NCI-H187 treated with DMSO at 0.1 percent for 48 hours (cell line): ENCODE measurements at places on chromosomes 13 and 19.

DNA sequence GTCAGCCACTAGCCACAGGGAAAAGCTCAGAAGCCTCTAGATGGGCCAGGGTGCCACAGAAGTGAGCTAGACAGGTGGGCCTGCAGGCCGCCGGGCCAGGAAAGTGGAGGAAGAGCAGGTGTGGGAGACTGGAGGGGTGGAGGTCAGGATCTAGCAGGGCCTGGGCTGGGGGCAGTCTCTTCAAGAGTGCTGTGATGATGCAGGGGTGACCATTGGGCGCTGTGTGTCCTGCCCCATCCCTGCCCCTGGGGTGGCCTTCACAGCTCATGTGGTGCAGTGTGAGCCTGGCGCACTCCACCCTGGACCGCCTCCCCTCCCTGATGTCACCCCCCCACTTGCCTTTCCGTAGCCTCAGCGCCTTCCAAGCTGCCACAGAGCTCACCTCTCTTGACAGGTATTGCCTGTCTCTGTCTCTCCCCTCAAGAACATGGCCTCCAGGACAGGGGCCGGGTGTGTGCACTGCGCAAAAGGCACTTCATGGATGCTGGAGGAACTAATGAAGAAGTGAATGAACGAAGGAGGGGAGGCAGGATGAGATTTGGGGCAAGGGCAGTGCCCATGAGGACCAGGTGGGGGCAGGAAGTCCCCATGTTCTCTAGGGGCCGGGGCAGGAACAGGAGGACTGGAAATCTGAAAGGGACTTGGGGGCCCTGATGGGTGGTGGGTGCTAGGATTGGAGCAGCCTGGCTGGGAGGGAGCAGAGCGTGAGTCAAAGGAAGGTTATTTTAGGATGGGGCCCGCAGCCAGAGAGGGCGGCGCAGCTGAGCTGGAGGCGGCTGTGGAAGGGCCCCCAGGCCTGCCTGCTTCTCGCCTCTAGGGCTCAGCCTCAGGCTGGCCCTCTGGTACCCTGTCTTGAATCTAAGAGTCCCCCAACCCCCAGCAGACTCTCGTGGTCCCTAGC lies 6.6 kb downstream of the SSBP4 start:
- no peak for DNase-seq

DNA sequence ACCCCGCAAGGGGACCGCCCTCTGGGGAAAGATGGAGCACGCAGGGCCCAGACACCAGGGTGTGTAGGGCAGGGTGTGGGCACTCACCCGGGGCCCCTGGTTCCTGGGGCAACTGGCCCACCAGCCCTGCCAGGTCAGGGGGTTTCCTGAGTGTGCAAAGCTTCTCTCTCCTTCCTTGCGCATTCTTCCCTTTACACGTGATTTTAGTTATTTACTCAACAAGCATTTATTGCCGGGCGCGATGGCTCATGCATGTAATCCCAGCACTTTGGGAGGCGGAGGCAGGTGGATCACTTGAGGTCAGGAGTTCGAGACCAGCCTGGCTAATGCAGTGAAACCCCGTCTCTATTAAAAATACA lies 20.4 kb downstream of the PRR36 start:
- DNase-seq = no peak

DNA sequence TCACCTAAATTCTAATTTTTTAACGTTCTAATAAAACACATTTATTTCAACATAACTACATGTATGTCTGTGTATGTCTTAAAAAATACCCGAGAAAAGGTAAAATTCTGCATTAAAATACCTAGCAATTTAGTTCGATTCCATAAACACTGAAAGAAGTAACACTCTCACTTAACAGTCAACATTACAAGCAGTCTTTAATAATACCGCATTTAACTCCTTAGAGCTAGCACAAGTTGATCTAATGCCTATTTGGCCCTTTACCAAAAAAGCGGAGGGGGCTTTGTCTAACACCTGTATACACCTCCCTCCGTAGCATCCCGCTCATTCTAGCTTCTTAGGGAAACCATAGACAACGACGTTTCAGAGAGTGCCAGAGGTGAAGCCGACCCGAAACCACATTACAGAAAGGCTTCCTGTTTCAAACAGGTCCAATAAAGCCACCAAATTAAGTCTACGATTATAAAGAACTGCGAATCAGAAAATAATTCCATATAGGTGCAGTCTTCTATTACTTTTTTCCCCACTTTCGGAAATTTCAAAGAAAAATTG lies 1.2 kb downstream of the SPART start:
- no peak for DNase-seq

- no peak for DNase-seq
Measured at GRCh38 chr13:93955904-93956303, 523.6 kb downstream of the DCT start.

DNA sequence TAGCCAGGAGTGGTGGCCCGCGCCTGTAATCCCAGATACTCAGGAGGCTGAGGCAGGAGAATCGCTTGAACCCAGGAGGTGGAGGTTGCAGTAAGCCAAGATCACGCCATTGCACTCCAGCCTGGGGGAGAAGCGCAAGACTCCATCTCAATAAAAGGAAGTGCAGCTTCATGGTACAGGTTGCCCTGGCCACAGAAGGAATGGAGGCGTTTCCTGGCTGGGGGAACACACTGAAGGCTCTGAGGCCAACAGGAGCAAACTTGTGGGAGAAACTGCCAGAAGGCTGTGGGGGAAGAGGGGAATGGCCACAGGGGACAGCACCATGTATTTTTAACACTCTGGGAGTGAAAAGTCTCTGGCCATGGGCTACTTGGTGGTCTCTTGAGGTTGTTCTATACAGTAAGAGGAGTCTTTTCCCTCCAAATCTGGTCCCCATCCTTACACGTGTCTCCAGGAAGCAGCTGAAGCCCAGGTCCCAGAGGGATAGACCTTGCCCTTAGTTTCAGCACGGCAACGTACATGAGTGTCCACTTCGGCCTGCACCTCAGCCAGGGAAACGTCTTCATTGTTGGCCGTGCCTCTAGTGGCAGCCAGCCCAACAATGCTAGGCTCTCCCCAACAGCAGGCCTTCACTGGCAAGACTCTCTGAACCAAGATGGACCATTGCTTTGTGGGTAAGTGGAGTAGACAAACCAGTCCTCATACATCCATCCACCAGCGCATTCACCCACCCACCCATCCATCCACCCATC lies 7.4 kb downstream of the MICOS13 start:
- no peak for DNase-seq

DNA sequence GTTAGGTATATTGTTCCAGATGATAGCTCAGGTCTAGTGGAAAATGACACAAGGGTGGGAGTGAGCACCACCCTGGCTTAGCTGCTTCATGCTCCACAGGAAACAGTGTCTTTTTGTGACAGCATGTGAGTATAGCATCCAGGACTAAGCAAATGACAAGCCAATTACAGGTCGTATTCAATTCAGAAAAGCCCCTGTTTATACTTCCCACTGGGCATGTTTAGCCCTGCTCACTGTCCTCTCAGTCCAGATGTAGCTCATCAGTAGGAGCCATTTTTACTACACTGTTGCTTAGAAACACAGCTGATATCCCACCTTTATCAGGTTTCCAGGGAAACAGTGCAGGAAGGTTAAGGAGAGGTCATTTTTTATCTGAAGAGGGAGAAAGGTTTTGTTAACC lies 8.0 kb downstream of the ABHD13 start:
- no peak for DNase-seq

DNA sequence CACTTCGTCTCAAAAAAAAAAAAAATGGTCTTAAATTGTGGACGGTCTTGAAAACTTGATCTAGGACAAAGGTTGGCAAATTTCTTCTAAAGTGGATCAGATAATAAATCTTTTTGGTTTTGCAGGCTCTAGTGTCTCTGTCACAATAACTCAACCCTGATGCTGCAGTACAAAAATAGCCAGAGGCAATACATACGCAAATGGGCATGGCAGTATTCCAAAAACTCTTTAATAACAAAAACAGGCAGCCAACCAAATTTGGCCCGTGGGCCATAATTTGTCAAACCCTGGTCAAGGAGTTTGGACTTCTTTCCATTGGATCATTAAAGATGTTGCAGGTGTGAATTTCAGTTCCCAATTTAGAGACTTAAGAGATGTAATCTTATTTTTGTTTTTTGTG lies 93.5 kb upstream of the MRI1 start:
- DNase-seq = no peak

GRCh38 chr19:40398417-40399131 lies 8.6 kb upstream of the HIPK4 start:
- DNase-seq = peak; percentile 70

GRCh38 chr19:58511353-58512208 lies at the start of gene SLC27A5:
TSS of gene SLC27A5 (minus strand) at chr19:58511992. CDS start at chr19:58511955, 37 bp downstream.
- no peak for DNase-seq

DNA sequence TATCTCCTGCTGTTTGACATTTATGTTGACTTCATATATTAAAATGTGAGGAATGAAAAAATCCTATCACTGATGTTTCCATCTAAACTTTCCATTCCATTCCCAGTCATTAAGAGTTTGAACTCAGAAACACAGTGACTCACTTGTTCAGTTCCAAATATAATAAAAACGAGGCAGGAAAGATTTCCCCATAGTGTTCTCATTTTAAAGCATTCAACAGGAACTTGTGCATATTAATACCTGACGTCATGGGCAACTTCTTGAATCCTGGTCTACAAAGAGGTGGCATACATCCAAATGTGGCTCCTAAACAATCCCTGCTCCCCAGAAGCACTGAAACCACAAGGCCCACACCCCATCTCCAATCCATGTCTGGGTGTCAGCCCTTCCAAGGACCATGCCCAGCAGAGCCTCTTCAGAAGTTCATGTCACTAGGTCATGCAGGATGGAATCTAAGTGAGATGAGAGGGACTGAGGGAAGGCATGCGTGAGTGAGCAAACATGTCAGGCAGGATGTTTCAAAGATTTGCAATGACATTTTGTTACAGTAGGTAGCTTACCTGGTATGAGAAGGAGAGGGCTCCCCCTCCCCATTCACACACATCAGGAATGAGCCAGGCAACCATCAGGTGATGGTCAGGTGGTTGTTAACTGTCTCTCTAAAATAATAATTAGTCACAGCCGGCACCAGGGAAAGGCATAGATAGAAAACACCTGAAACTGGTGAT lies 9.4 kb upstream of the ERVV-2 start:
- DNase-seq = no peak

- DNase-seq = no peak
Measured at GRCh38 chr13:30659980-30660379, 42.3 kb downstream of the USPL1 start.

DNA sequence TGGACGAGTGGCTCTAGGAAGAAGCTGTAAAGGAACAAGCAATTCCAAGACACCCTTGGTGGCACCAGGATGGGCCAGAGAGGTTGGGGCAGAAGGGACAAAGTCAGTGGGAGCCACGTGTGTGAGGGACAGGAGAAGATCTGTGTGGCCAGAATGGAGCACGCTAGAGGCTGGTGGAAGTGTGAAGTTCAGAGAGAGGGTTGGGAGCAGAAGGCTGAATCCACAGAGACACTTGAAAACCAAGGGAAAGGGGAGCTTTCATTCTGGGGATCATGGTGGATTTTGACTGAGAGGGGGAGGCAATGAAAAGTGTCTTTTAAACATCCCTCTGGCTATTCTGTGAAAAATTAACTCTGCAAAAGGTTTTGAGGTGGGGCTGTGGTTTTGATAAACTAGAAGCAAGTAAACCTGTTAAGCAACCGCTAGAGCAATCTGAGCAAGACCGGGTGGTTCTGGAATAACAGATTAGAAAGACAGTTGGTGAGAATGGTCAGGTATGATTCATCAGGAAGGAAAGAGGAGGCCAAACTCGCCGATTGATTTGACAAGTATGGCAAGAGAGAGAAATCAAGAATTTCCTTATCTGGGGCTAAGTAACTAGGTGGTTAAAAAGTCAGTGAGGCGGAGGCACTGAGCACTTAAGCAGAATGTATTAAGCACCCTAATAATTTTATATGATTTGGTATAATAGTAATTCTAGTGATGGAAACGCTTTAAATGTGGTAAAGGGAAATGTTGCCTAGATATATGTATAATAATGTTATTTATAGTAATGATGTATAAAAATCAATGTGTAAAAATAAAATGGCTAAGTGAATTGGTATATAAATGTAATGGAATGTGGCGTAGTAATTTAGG lies 140.0 kb downstream of the MYO16 start:
- DNase-seq = no peak
